ENCODE measurements at places on chromosomes 7 and 10.

GRCh38 chr7:149456506-149457421 is 4.1 kb downstream of the ZNF777 start:
- DNase-seq, result no peak

GRCh38 chr7:2713370-2713769 is 25.4 kb downstream of the AMZ1 start:
- DNase-seq, result no peak

DNA sequence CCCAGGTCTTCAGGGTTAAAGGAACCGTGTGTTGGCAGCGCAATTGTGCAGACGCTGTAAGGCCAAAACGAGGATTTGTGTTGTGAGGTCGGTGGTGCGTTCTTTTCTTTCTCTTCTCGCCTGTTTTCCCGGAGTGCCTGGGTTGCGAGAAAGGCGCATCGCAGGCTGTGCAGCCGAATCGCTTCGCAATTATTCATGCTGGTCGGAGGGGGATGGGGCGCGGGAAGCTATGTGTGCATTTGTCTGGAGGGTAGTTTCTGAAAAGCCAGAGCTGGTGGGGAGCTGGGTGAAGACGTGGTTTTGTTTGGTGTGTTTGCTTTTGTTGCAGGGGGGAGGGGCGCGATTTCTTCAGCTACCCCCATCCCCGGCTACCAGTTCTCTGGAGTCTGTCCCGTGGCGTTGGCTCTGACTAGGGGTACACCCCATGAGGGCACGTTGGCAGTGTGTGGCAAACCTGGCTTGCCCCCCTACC is 2.1 kb downstream of the MXI1 start:
- DNase-seq, result peak; percentile 66

- DNase-seq, result no peak
Observed at GRCh38 chr7:155935005-155935557, 122.8 kb upstream of the SHH start.

GRCh38 chr7:82294382-82294784 is 149.2 kb downstream of the CACNA2D1 start:
- DNase-seq, result no peak

DNA sequence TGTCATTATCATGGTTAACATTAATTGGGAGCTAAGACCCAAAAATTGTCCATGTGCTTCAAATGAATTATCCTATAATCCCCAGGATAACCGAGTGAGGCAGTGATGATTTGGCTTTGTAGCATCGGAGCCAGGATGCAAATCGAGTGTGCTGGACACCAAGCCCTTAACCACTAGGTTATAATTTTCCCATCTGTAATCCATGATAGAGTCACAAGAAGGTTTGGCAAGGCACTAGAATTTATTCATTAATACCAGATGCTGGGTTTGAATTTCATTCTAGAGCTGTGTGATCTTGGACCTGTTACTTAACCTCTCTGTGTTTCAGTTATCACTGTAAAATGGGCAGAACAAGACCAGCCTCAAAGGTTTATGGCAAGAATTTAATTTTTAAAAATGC is 21.0 kb upstream of the ITGB1 start:
- no peak for DNase-seq

GRCh38 chr7:141275350-141275749 is 201.5 kb downstream of the TMEM178B start:
- no peak for DNase-seq

- no peak for DNase-seq
Observed at GRCh38 chr7:28142650-28143049, 37.9 kb downstream of the JAZF1 start.

GRCh38 chr7:608954-609353 is 89.3 kb upstream of the PDGFA start:
- DNase-seq, result no peak

DNA sequence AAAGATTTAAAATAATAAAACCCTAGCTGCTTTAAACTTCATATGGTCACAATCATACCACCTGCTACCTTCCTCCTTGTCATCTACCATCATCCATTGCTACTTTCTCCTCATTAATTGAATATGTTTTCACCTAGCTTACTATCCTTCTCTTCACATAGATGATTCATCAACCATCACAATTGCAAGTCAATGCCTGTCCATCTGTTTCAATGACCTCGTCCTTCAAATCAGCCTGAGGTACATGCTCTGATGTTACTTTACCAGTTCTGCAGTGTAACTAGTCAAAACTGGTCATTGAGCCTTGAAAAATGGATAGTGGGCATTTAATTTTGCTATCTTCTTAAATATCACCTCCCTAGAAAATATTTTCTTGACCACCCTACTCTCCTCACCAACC is 164.7 kb downstream of the SEMA3E start:
- no peak for DNase-seq
